ENCODE measurements at places on chromosomes 2 and 18.
A peak's percentile ranks its signal among the peaks of the same experiment; 100 is the strongest.

DNA sequence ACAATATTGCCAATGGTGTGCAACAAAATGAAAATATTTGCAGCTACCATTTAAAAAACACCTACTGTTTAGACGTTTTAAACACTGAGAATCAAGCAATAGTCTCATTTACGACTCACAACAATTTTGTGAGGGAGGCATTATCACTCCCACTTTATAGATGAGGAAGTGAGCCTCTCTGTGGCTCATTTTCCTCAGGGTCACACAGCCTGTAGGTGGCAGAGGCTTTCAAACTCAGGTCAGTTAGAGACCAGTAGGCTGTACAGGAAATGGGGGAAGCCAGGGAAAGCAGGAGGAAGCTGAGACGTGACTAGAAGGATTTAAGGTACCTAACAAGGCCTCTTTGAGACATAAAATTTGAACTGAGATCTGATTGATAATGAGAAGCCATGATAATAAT lies 95.0 kb upstream of the ZNF521 start:
- no peak for DNase-seq

DNA sequence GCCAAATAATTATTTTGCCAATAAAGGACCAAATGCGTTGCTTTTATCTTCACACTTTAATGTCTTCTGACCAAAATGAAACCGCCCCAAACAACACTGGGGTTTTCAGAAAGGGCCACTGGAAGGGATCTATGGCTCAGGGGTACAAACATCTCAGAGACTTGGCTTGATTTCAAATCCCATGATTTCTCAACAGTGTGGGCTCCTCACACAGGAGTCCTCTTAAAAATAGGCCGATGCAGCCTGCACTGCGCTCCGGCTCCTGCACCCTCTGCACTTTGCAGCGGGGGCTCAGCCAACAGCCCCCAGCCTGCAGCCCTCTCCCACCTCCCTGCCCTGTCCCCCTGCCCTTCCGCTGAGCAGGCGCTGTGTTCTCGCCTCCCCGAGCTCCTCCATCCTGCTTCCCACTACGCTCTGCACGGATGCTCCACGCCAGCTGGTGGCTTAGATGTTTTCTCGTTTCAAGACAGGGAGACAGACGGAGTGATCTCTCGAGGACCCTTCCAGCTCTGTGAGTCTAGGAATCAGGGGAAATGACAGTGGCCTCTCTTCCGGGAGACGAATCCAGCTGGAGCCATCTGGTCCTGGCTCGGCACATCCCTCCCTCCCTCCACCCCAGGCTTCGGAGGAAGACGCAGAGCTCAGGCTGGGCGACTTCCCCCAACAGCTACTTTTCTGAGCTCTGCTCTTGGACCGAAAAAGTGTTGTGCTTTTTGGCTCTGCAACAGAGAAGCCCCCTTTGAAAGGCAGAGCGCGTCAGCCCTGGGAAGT lies 71.4 kb downstream of the KCNF1 start:
- no peak for DNase-seq

DNA sequence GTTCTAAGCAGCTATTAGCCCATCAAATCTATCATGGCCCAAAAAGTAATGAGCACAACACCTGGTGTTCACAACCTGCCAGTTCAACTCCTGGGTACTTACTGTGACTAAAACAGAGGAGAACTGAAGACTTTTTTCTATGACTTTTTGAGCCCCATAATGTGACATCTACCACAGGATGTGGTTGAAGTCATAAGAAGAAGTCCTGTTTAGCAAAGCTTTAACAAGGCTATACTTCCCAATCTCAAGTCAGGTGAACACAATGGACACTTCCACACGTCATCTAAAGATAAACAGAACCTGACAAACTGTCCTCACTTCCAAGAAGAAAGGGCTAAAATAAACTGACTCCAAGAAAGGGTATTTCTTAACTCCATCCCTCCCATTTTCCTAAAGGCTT lies 138.8 kb downstream of the ATAD2B start:
- no peak for DNase-seq

GRCh38 chr2:241983571-241984270 lies 114.2 kb downstream of the RTP5 start:
- DNase-seq = no peak

DNA sequence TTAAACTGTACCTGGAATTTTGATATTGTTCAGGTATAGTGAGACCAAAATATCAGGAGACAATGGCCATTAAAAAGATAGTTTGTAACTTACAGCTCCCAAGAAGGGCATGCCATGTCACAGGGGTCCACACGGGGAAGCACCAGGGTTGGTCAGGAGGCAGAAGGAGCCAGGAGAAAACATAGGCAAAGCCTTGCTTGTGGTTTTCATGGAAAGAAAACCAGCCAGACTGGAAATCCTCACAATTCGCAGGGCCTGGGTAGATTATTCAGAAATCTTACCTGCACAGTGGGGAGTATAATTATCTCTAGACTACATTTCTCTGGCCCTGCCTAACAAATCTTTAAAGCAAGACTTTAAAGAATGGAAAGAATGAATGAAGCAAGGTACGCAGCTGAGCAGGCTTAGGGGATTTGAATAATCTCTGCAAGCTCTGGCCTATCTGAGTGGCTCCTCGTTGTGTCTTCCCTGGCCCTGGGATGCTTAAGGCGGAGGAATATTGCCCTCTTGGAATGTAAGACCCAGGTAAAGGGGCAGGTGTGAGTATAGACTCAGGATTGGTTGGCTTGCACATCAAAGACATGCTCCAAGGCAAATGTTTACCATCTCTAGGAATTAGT lies 66.9 kb upstream of the CDC42EP3 start:
- DNase-seq = no peak

DNA sequence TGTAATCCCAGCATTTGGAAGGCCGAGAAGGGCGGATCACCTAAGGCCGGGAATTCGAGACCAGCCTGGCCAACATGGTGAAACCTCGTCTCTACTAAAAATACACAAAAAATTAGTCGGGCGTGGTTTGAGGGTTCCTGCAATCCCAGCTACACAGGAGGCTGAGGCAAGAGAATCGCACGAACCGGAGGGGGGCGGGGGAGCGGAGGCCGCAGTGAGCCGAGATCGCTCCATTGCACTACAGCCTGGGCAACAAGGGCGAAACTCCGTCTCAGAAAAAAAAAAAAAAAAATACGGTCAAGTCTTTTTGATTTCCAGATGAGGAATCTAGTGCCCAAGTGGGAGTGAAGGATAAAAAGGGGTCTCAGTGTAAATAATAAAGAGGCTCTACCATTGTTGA lies 16.5 kb upstream of the MEIS1 start:
- DNase-seq = no peak

DNA sequence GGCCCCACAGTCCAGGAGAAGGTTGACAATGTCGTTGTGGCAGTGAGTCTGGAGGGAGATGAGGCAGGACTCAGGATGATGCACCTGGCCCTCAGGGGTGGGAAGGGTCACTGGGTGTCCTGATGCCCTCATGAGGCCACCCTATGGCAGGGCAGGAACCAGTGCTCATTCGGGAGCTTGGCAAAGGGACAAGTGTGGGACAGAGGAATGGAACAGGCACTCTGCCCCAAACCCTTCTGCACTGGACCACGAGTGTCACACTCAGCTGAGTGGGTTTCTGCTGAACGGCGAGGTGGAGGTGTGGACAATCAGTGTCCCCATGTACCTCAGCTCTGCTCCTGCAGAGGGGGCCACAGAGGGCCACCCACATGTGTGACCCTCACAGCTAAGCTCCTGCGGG lies 32.0 kb downstream of the ANKMY1 start:
- no peak for DNase-seq

- DNase-seq = no peak
Measured at GRCh38 chr2:195388028-195388427, 269.0 kb upstream of the SLC39A10 start.

DNA sequence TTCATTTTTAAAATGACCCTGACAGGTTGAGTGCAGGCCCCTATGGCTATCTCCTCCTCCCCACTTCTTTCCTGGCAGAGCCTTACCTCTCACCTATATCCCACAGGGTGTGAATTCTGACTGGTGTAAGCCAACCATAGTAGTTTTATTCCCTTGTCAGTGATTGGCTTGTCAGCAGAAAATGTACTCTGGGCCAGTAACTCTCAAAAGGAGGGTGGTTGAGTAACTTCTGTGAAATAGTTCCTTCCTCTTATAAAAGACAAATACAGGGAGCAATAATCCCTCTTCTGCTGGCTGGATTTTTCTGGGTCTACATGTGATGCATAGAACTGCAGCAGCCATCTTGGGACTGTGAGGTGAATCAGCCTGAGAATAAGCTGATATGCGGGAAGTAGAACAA lies 83.4 kb downstream of the RAPH1 start:
- DNase-seq = no peak

DNA sequence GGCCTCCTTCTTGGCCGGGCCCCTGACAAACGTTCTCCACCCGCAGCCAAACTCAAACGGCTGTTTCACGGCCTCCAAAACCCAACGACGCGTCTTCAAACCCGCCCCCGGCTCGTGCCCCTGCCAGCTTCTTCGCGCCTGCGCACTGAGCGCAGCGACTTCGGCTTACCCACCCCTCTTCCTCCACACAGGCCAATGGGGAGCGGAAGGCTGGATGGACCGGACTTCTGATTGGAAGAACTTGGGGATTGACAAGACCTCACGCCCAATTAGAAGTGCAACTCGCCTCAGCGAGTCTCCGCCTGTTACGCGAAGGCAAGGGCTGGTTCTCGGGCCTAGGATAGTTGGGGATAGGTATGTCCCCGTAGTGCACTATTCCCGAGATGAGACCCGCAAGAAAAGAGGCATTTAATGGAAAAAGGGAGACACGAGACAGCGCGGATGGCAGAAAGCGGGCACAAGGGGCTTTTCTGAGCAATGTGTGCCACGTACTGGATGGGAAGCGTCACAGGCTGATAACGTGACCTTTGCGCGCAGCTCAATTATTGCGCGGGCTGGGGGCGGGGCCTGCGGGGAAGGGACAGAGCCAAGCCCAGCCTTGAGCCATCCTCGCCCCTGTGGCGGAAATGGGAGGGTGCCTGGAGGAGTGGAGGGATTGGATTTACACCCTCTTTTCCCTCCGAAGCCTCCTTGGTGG lies at the start of gene LAPTM4A:
LAPTM4A (minus strand) TSS at position 97 of the 697 bp plus-strand sequence. CDS start 108 bp downstream, outside the sequence.
- DNase-seq = peak; percentile 99

DNA sequence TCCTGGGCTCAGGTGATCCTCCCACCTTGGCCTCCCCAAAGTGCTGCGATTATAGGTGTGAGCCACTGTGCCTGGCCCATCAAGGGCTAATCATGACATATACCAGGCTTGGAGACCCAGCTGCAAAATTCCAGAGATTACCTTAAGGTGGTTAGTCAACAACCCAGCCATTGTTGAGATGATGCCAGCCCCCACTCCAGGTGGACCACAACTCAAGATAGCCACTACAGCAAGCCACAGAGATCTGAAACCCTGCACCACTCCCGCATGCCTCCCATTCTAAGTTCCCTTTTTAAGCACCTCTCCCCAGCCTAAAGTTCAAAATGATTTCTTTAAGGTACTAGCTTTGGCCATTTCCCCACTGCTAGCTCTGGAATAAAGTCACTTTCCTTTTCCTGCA lies 4.6 kb upstream of the CLK1 start:
- DNase-seq = no peak

GRCh38 chr2:112335600-112335999 lies 60.2 kb downstream of the ZC3H6 start:
- DNase-seq = no peak

GRCh38 chr2:217667512-217667911 lies 335.3 kb downstream of the TNS1 start:
- DNase-seq = no peak

- DNase-seq = peak; percentile 61
Measured at GRCh38 chr2:158726911-158727592, 68.1 kb upstream of the DAPL1 start.

DNA sequence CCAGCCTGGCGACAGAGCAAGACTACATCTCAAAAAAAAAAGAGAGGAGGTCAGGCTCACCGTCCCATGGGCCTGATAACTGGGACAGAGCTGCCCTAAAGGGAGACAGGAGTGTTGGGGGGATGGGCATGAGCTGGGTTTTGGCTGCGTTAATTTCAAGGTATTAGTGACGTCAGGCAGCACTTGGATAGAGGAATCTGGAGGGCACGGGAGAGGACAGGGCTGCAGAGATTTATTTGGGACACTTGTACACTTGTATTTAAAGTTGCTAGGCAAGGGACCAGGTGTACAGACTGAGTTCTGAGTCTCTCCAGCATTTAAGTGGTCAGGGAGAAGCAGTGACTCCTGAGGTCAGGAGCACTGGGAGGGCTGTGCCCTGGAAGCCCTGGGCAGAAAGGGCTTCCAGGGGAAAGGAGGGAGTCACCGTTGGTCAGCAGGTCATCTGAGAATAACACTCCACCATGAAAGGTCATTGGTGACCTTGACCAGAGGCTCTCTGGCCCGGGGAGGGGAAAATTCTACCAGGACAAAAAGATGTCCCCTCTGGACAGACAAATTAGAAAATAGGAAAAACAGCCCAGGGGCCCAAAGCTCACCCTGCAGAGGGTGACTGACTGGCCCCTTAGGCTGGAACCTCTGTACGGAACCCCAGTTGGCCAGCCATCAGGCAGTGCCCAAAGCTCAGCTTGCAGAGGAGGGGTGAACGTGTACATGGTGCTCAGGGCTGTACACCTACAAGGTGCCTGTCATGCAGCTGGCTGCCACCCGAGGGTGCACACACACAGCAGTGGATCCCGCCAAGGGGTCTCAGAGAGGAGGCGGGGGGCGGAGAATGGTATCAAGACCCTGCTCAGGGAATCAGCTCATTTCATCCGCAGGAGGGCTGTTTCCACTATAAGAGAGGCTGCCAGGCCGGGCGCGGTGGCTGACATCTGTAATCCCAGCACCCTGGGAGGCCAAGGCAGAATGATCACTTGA lies 23.0 kb upstream of the CNNM3 start:
- no peak for DNase-seq

- DNase-seq = no peak
Measured at GRCh38 chr18:8224576-8224975, 384.7 kb upstream of the RAB12 start.

- no peak for DNase-seq
Measured at GRCh38 chr18:56897122-56897521, 246.0 kb downstream of the WDR7 start.

- no peak for DNase-seq
Measured at GRCh38 chr18:56575819-56576663, 62.4 kb downstream of the TXNL1 start.

- DNase-seq = no peak
Measured at GRCh38 chr2:11288431-11288830, 56.0 kb downstream of the ROCK2 start.

- no peak for DNase-seq
Measured at GRCh38 chr2:119484834-119485233, 39.4 kb downstream of the SCTR start.

DNA sequence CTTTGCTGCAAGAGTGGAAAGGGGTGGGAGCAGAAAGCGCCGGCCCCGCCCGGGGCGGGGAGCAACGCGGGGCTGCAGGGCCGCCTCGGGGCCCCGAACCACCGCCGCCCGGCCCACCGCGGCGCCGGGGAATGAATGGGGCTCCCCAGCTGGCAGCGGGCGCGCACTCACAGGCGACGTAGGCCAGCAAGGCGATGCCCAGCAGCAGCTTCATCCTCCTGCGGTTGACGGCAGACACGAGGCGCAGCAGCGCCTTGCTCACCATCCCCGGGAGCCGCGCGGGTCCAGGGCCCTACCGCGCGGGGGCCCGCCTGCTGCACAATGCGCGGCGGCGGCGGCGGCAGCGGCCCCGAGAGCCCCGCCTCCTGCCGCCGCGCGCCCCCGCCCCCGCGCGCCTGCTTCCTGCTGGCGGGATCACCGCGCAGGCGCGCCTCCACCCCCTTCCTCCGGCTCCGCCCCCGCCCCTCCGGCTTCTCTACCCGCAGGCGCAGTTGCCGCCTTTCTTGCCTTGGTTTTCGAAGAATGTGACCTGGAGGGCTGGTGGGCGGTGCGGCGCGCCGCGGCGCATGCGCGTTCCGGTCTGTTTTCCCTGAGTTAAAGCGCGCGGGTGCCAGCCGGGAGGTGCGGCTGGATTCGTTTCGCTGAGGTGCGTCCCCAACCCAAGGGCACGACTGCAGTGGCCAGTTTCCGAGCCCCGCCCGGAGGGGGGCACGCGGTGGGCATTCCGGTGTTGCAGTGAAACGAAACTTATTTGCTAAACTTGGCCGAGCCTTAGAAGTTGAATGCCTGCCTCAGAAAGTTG lies at the start of gene UXS1:
UXS1 (minus strand) TSS at position 325 of the 802 bp plus-strand sequence; CDS start at position 265, 60 bp downstream.
- DNase-seq = peak; percentile 93
